ENCODE measurements at places on chromosomes 4 and X.

- no peak for DNase-seq
Observed at GRCh38 chr4:127071443-127071842, 561.3 kb upstream of the INTU start.

DNA sequence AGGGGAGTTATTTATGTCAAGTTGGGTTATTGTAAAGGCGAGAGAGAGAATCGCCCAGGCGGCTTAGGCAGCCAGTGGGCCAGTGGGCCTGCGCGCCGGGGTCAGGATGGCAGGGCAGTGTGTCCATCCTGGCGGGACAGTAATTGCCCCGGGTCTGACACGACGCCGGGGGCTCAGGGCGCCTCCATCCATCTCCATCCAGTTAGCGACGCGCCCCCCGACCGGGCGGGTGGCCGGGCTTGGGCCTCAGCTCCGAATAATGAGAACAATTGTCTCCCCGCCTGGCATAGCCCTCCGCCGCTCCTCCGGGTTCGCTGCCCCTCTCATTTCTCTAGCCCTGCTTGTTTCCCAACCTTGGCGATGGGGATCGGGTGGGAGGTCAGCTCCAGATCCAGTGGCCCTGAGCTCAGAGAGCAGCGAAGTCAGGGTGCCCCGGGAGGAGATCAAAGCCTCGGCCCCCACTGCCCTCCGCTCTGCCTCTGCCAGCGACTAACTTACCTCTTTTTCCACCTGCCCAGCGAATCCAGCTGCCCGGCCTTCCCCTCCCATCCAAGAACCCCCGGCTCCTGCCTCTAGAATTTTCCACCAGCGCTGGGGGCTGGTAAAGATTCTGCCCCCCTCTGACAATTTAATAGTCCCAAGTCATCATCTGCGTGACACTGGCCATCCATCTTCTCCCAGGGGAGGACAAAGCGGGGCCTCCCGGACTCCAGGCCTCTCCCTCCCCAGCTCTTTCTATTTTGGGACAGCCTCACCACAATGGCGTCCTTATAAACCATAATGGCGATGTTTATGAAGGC, 56.9 kb upstream of the TMEM33 start:
- no peak for DNase-seq

DNA sequence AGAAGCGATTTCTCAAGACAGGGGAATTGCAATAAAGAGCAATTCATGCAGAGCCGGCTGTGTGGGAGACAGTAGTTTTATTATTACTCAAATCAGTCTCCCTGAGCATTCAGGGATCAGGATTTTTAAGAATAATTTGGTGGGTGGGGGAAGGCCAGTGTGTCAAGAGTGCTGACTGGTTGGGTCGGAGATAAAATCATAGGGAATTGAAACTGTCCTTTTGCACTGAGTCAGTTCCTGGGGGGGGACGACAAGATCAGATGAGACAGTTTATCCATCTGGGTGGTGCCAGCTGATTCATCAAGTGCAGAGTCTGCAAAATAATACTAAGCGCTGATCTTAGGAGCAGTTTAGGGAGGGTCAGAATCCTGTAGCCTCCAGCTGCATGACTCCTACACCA, 502.4 kb downstream of the NLGN4X start:
- DNase-seq = peak; percentile 2

- no peak for DNase-seq
Observed at GRCh38 chr4:38539501-38539900, 124.5 kb upstream of the KLF3 start.

DNA sequence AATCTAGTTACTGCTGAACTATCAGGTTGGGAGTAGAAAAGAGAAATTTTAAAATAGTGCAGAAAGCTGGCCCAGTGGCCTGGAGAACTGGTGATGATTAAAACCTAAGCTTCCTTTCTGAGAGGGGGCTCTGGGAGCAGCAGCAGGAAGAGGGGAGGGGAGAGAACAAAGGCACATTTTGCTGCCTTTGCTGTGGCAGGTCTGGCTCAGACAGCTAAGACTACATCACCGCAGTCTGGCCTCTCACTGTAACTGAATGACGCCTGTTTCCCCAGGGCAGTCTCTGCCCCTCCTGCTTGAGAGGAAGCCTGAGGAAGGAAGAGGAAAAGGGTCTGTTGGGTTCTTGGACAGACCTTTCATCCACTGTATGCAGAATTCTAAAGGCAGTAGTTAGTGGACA, 148.5 kb downstream of the FRAS1 start:
- DNase-seq = no peak

GRCh38 chr4:166091912-166092510, 219.0 kb downstream of the TLL1 start:
- no peak for DNase-seq

GRCh38 chrX:2430265-2430825, 70.4 kb downstream of the DHRSX start:
- DNase-seq = peak; percentile 35

GRCh38 chr4:99029852-99030251, 34.3 kb downstream of the METAP1 start:
- no peak for DNase-seq

DNA sequence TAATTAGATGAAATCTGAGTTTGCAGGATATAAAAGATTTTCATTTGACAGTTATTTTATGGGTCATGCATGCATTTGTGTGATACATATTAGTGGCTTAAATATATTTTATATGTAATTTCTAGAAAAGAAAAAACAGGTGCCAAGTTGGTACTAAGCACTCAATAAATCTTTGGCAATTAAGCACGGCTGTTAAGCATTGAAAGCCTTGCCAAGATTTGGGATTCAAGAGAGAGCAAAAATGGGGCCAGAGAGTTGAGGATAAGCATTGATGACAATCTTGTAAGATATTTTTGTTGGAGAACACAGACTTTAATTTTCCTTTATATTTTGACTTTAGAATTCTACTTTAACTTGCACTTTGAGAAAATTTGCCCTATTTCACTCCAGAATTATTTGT, 249.8 kb upstream of the MAD2L1 start:
- DNase-seq = no peak
